ENCODE measurements at places on chromosomes 5 and 9.

GRCh38 chr5:151735646-151736045, 22.8 kb downstream of the ATOX1 start:
- no peak for DNase-seq

DNA sequence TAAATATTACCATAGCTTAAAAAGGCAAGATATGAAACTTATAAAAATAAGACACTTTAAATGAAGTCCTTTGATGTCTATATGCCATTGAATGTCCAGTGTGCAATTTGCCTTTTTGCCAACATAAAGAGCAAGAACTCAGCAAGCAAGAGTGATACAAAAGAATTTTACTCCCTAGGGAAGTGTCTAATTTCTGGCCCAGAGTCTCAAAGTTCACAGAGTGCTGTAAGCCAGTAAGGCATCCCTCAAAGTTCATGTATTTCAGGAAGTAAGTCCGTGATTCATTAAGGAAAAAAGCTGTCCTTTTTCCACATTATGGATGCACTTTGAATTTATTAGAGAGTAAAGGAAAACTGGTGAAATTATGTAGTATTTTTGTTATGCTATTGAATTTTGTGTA, 185.2 kb downstream of the CCDC171 start:
- no peak for DNase-seq

DNA sequence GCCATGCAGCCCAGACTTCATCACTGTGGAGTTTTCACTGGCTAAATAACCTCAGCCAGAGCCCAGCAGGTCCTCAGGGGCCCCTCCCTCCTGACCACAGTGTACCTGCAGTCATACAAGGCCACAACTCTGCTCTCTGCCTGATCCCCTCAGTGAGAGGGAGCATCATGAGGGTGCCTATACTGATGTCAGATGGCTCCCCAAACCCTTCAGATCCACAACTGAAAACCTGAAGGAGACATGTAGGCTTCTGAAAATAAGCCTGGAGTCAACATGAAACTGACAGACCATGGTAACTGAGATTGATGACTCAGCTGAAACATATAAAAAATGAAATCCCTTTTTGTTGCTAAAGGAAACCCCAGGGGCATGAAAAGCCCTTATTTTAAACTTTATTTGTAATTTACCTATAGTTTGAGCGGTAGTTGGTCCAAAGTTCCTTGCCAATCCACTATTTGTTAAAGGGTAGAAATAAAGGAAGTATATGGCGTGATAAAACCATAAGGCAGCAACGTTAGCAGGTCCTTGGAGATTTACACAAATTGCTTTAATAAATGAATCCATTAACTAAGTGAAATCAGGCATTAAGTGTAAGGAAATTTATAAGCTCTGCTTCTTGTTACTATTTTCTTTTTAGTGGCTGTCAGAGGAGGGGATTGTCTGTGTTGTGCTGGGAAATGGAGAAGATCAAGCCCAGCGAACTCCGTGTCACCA, 68.3 kb downstream of the FGF1 start:
- no peak for DNase-seq

DNA sequence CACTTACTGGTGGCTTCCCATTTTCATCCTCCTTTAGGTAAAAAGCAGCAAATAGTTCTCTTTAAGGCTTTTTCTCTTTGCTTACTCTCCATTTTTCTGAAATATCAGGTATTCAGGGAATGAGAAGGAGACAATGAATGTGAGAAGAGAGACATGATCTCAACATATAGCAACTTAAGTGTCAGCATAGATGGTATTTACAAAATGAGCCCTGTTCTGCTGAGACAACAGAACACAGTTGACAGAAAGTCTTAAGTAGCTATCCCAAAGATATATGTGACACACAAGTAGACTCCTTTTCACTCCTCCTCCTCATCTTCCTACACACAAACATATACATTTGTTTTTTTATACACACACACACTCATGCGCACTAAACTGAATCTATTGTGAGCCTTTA, 649.3 kb upstream of the WWC1 start:
- no peak for DNase-seq

DNA sequence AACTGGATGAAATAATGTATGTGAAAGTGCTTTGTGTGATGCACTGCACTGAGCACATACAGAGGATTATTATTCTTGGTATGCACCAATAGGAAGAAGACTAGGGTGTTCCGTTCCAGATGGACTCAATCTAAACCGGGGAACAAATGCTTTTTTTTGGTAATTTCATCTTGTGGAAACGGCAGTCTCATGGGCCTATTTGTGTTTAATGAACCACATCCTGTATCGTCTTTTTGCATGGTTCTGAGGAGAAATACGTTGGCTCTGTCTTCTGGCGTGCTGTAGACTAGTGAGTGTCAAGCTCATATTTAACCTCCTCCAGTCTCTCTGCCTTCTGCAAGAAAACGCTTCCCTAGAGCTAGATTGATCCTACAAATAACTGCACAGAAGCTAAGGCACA, 30.0 kb downstream of the TRIM32 start:
- no peak for DNase-seq

DNA sequence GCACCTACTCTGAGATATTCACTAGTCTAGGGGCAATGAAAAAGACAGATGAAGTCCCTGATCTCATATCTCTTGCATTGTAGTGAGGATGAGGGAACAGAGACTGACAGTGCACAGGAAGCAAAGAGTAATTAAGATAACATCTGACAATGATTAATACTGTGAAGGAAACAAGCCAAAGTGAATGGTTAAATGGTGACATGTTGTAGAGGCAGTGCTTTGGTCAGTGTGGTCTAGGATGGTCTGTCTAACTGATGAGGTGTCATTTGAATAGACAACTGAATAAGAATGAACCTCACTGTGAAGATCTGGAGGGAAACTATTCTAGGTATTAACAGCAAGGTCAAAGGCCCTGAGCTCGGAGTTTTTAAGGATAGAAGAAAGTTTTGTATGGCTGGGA, 333.3 kb upstream of the GRIA1 start:
- no peak for DNase-seq

DNA sequence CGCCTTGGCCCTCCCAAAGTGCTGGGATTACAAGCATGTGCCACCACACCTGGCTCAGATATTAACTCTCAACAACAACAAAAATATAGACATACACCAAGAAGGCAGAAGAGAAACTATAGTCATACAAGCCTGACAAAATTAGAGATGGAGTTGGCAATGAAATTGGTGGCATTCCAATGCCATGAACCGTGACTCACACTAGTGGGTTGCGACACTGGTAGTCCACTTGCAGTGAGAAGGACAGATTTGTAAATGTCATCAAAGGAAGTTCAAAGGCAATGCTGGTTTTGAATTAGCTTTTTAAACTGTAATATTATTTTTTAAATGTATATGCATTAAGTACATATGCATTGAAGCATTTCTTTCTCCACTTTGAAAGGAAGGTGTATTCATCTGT, 8.5 kb upstream of the DNAJC25 start:
- no peak for DNase-seq

GRCh38 chr5:126497506-126497905, 74.3 kb downstream of the GRAMD2B start:
- DNase-seq, result peak; percentile 58

- no peak for DNase-seq
Measured at GRCh38 chr5:144024545-144024944, 145.9 kb downstream of the YIPF5 start.

- no peak for DNase-seq
Measured at GRCh38 chr9:69333716-69334115, 8.7 kb downstream of the ENTREP1 start.

GRCh38 chr5:113059232-113060040, 82.8 kb downstream of the DCP2 start:
- DNase-seq, result no peak

- DNase-seq, result peak; percentile 59
Measured at GRCh38 chr5:127950707-127951391, 132.7 kb upstream of the SLC12A2 start.

DNA sequence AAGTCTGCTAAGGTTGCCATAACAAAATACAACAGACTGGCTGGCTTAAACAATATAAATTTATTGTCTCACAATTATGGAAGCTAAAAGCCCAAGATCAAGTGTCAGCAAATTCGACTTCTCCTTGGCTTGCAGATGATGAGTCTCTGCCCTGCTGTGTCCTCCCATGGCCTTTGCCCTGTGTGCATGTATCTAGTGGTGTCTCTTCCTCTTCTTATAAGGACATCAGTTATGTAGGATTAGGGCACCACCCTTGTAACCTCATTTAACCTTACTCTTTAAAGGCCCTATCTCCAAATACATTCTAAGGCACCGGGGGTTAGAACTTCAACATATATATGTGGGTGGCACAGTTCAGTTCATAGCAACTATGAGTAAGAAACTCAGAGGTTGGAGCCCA, 157.9 kb upstream of the RASA1 start:
- no peak for DNase-seq

- DNase-seq, result no peak
Measured at GRCh38 chr5:98085593-98085992, 687.9 kb upstream of the RGMB start.

DNA sequence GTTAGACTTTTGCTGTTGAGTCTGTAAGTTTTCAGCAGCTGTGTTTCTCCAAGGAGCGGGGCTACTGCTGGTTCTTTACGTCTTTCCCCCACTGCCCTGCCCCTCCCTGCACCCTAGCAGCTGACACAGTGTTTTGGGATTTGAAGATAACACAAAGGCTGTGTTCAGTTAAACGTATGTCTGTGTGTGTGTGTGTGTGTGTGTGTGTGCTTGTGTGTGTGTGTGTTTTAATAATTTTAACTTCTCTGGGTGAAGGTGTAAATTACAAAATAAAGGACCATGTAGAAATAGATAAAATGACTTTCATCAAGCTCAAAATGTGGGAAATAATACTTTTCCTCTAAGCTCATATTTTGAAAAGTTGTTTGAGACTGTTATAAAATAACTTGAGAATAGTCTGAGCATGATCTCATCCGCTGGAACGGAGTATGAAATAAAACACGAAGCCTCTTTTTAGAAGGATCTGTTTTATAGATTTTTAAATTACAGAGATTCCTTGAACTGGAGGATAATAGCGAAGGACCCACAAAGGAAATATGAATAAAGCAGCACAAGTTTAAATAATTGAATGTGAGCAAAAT, 10.9 kb downstream of the ABL1 start:
- DNase-seq, result no peak

DNA sequence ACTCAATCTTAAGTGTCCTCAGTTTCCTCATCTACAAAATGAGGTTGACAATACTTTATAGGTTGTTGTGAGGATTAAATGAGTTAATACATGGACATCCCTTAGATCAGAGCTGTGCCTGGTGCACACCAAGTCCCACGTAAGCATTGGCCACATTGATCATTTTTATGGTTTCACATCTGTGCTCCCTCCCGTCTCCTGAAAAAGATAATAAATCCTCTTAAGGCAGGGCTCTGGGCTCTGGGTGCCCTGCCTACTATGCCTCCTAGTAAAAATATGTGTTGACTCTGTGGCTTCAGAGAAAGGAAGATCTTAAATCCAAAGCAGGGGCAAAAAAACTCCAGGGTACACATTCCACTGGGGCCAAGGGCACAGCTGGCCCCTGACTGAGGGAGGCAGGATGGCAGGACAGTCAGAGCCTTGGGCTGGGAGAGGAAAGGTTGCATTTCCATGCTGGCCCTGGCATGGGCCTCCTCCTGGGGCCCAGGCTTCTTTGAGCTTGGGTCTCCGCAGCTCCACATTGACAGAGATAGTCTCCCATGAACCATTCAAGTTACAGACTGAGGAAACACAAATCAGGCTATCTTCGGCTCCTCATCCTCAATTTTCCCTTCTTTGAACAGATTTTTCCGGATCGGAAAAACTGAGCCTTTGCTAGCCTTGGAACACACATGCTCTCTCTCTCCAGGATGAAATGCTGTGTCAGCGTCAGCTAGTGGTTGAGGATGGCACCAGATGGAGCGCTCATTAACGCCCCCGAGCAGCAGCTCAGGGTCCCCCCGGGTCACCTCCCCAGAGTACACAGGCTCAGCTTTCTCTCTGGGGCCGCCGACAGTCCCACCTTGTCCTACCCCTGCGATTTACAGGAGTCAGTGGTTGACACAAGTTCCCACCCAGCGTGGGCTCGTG, 22.4 kb upstream of the KIF12 start:
- DNase-seq, result peak; percentile 95

DNA sequence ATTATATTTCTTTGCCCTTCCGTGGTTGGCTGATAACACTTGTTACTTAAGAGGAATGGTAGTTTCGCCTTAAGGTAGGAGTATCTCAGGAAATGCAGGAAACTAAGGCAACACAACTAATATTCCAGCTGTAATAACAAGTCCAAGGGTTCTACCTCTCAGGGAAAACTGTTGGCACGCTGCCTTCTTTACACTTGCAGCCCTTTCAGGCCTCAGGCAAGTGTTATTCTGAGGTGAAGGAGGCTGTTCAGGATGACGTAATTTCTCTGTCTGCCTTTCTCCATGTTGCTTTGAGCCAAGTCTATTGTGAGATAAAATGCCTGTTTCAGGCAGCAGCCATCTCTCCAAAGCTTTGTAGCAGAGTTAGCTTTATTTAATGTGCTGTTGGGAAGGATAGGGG, 38.0 kb downstream of the VCAN start:
- DNase-seq, result no peak

DNA sequence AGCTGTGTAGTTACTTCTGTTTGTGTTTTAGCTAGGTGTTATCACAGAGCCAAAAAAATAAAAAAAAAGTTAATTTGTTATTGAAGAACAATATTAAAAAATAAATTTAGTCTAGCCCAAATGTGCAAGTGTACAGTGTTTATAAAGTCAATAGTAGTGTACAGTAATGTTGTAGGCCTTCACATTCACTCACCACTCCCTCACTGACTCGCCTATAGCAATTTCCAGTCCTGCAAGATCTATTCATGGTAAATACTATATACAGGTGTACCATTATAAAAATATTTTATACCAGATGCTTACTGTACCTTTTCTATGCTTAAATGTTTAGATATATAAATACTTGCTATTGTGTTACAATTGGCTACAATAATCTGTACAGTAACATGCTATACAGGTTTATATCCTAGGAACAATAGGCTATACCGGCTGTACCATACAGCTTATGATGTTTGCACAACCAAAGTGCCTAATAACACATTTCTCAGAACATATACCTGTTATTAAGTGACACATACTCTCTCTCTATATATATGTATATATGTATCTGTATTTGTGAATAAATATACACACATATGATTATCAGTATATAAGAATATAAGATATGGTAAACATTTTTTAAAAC, 341.4 kb upstream of the EDIL3 start:
- no peak for DNase-seq

- DNase-seq, result no peak
Measured at GRCh38 chr5:137581776-137582175, 82.7 kb upstream of the SPOCK1 start.

- peak; percentile 83 for DNase-seq
Measured at GRCh38 chr5:173963867-173964441, 25.0 kb upstream of the C5orf47 start.

GRCh38 chr5:170471551-170472178, 32.2 kb upstream of the KCNIP1 start:
- DNase-seq, result no peak

- no peak for DNase-seq
Measured at GRCh38 chr5:118596255-118596654, 392.1 kb downstream of the DTWD2 start.

DNA sequence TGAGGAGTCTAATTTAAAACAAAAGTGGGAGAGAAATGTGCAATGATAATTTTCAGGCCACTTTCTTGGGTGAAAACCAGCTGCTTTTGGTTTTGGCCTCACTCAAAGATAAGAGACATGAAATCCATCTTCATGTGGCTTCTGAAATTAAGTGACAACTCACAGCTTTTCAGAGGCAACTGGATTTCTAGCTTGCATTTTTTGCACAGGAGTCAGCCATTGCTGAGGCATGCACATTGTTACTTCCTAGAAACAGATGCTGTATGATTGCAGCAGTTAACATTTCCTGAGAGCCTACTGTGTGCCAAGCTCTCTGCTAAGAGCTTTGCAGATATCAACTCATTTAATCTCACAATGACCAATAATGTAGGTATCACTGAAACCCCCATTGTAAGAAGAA, 562.6 kb downstream of the NR2F1-AS1 start:
- no peak for DNase-seq

GRCh38 chr9:107214915-107215314, 68.2 kb upstream of the RAD23B start:
- no peak for DNase-seq

Data from NCI-H82 (cell line).